ENCODE measurements at places on chromosomes 6 and 20.

GRCh38 chr20:59514554-59514953, 89.8 kb upstream of the PHACTR3 start:
- no peak for DNase-seq

DNA sequence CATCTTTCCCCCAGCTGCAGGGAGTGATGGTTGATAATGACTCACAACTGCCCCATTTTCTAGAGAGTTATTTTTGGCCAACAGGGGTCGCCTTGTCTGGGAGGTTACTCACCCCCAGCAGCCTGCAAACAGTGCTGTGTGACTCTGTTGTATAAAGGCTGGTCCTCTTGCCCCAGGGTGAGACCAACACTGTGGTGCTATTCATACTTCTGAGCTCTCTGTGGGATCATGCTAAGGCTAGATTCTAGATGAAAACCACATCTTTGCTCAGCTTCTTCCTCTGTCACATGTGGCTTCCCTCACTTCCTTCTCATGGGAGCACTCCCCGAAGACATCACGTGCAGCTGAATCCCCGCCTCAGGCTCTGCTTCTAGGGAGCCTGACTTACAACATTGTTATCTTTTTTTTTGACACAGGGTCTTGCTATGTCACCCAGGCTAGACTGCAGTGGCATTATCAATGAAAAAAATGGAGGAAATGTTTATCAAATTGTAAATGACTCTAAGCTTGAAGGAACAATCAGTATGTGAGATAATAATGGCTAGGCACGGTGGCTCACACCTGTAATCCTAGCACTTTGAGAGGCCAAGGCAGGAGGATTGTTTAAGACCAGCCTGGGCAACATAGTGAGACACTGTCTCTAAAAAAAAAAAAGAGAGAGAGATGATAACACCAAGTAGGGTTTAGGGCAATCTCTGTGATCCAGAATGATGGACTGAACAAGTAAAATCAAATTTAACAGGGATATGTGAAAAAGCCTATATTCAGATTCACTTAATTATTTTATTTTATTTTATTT, 55.7 kb upstream of the SLC23A2 start:
- no peak for DNase-seq

DNA sequence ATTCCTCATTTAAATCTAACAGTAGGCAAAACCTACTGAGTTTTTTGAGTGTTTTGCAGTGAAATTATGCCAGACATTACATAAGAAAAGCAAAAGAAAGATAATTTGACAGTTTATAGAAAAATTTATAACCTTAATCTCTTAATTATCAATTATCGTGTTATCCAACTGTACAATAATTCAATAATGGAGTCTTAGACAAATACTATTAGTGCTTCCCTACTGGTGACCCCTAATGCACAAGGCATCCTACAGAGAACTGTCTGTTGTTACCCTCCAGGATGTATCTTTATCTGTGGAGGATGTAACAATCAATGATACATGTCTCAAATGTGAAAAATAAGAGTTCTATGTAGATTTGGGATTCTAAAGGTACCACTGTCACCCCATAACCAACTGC, 1687.6 kb downstream of the GRIK2 start:
- no peak for DNase-seq

- no peak for DNase-seq
Observed at GRCh38 chr6:12301018-12301417, 10.9 kb downstream of the EDN1 start.

DNA sequence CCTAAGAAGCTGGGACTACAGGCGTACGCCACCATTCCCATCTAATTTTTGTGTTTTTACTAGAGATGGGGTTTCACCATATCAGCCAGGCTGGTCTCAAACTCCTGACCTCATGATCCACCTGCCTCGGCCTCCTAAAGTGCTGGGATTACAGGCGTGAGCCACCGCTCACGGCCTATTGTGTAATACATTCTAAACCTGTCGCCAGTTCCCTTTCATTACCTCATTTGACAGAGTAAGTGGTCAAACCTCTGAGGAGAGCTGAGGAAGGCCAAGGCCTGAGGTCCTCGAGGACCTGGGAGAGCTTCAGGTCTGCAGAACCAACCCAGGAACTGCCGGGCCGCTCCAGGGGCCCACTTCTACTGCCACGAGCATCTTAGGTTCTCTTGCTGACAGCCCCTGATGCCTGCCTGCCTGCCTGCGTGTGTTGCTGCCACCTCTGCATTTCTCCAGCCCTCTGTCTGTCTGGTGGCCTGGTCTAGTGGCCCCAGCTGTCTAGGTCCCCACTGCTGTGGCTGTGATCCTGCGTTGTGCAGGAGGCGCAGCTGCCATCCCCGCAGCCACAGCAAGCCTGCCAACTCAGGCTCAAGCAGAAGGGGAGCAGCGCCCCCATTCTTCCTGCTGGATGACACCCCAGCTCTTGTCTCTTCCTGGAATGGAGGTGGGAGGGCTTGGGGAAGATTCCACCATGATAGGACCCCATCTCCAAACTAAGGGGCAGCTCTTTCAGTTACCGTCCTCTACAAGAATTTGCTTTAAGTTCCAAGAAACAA, 45.3 kb downstream of the PRR18 start:
- no peak for DNase-seq

DNA sequence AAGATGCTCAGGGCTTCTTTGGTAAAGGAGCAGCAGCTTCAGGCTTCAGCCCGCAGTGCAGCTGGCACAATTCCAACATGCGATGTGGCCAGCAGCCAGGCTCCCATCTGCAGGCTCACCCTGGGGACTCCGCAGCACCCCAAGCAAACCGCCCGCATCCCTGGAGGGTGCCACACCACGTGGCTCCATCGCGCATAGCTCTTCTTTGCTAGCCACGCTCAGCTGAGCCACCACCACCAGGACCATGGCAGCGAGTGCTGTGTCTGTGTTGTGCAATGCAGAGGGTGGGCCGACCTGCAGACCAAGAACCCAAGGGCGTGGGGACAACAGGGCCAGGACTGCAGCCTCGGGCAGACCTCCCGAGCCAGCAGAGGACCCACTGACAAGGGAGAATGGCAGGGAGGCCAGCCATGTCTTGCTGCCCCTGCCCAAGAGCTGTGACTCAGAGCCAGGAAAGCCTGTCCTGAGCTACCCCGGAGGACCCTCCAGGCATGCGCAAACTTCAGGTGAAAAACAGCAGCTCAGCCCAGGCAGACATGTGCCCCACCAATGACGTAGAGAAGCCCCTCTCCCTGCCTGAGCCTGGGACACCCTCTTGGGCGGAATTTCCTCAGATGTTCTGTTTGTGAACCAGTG, 87.8 kb downstream of the GINS1 start:
- DNase-seq = no peak

GRCh38 chr6:112906726-112907125, 559.6 kb downstream of the RFPL4B start:
- DNase-seq = no peak

- no peak for DNase-seq
Observed at GRCh38 chr20:45835825-45836224, 2.2 kb downstream of the SNX21 start.

Measured in WERI-Rb-1 (cell line).